H1 (cell line): ENCODE measurements at places on chromosomes 11 and 22.

- no peak within 1 kb of the TSS for H3K4me3 ChIP-seq
- no peaks in the 10 kb centered on the region for H3K27me3 ChIP-seq
- no peak within 1 kb of the TSS for H3K27ac ChIP-seq
- H3K4me1 ChIP-seq, result no peaks in the 10 kb centered on the region
- H3K36me3 ChIP-seq, result no peaks in the 10 kb centered on the region
These were observed at the start of gene PRG2 for GRCh38 chr11:57390535-57390934. Gene PRG2, minus strand, starts transcription at chr11:57390650. Its CDS starts 706 bp downstream, at chr11:57389944.

DNA sequence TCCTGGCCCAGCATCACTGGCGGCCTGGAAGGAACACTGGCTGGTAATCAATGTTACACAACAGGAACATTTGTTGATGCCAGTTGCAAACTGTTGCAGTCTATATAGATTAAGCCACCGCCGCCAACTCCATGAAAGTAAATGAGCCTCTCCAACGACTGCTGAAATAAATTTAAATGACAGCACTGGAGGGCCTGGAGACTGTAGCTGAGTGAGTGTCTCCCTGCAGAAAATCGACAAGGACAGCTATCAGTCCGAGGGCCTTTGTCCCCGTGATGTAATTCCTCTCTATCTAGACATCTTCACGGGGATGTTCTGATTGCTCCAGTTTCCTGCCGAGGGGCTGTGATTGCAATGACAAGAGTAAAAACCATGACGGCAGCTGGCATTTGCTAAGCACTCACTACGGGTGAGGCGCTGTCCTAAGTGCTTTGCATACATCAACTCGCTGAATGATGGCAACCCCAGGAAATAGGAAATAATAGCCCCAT is 120.4 kb downstream of the SEZ6L start:
- no peaks in the 10 kb centered on the region for H3K36me3 ChIP-seq
- H3K27me3 ChIP-seq, result no peaks in the 10 kb centered on the region
- H3K4me1 ChIP-seq, result peaks cover 4% of the 10 kb centered on the region; the same call in 1 of the 2 replicates
- no peak overlapping the region for H3K4me3 ChIP-seq
- no peak for DNase-seq
- no peak overlapping the region for H3K27ac ChIP-seq

- no peaks in the 10 kb centered on the region for H3K27me3 ChIP-seq
- no peak overlapping the region for H3K27ac ChIP-seq
These were observed 36.1 kb upstream of the ADSL start for GRCh38 chr22:40310081-40310767.

GRCh38 chr11:123856444-123856843 is 29.0 kb downstream of the TMEM225 start:
- no peak for DNase-seq
- peaks cover 3% of the 10 kb centered on the region for H3K4me1 ChIP-seq
- no peaks in the 10 kb centered on the region for H3K36me3 ChIP-seq
- no peaks in the 10 kb centered on the region for H3K27me3 ChIP-seq

GRCh38 chr11:2777871-2778629 is 78.3 kb upstream of the KCNQ1OT1 start:
- H3K4me3 ChIP-seq, result no peak overlapping the region
- H3K4me1 ChIP-seq, result no peaks in the 10 kb centered on the region
- DNase-seq, result no peak
- H3K27me3 ChIP-seq, result no peaks in the 10 kb centered on the region
- no peak overlapping the region for H3K27ac ChIP-seq
- no peaks in the 10 kb centered on the region for H3K36me3 ChIP-seq

DNA sequence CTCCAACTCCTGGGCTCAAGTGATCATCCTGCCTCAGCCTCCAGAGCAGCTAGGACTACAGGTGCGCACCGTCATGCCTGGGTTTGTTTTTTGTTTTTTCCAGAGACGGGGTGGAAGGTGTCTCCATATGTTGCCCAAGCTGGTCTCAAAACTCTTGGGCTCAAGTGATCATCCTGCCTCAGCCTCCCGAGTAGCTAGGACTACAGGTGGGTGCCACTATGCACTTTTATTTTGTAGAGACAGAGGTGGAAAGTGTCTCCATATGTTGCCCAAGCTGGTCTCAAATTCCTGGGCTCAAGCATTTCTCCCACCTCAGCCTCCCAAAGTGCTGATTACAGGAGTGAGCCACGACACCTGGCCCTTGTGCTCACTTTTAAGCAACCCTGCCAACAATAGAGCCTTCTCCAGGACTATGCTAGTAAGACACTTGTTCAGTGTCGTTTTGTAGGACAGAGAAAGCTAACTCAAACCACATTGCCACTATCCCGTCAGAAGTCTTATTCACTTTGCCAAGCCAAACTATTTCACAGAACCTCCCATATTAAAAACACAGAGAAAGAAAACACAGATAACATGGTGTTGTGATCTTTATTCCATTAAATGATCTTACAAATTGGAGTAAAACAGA is 9.4 kb upstream of the PLAAT3 start:
- no peak overlapping the region for H3K4me3 ChIP-seq
- peaks cover 3% of the 10 kb centered on the region for H3K4me1 ChIP-seq
- no peak overlapping the region for H3K27ac ChIP-seq
- H3K36me3 ChIP-seq, result no peaks in the 10 kb centered on the region

GRCh38 chr22:32685512-32685911 is 116.0 kb upstream of the TIMP3 start:
- no peaks in the 10 kb centered on the region for H3K4me1 ChIP-seq
- no peak overlapping the region for H3K4me3 ChIP-seq
- H3K27me3 ChIP-seq, result no peaks in the 10 kb centered on the region
- DNase-seq, result no peak

DNA sequence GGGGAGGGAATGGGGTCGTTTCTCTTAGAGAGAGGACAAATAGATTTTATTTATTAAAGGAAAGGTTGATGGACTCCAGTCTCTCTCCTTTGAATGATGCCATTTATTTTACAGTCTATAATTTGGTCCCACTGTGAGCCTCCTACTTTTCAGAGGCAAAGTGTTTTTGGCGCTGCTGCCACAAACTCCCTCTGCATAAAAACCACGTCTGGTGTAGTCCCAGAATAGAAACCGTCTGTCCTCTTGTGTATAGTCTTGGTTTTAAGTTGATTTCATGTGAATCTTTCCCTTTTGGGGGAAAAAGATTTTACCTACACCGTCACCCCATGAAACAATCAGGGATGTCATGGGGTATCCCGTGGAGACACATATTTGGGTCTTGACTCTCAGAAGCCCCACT is 143.6 kb upstream of the SEZ6L start:
- DNase-seq, result no peak
- H3K36me3 ChIP-seq, result no peaks in the 10 kb centered on the region
- H3K27ac ChIP-seq, result no peak overlapping the region
- no peaks in the 10 kb centered on the region for H3K27me3 ChIP-seq
- H3K4me3 ChIP-seq, result no peak overlapping the region
- no peaks in the 10 kb centered on the region for H3K4me1 ChIP-seq

DNA sequence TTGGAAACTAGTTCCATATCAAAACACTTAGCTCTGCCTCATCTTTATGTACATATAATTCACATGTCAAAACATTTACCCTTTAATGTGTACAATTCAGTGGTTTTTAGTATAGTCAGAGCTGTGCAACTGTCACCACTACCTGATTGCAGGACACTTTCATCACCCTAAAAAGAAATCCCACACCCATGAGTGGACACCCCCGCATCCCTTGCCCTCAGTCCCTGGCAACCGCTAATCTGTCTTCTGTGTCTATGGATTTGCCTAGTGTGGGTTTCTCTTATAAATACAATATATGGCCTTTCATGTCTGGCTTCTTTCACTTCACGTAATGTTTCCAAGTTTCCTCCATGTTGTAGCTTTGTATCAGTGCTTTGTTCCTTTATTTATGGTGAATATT is 8.6 kb upstream of the EMID1 start:
- DNase-seq, result no peak
- no peaks in the 10 kb centered on the region for H3K36me3 ChIP-seq
- no peaks in the 10 kb centered on the region for H3K27me3 ChIP-seq
- H3K4me1 ChIP-seq, result no peaks in the 10 kb centered on the region

- H3K36me3 ChIP-seq, result no peaks in the 10 kb centered on the region
- H3K4me3 ChIP-seq, result no peak overlapping the region
- no peaks in the 10 kb centered on the region for H3K4me1 ChIP-seq
- H3K27me3 ChIP-seq, result no peaks in the 10 kb centered on the region
- no peak overlapping the region for H3K27ac ChIP-seq
- no peak for DNase-seq
These were observed 397.0 kb downstream of the METTL15 start for GRCh38 chr11:28505232-28505631.

DNA sequence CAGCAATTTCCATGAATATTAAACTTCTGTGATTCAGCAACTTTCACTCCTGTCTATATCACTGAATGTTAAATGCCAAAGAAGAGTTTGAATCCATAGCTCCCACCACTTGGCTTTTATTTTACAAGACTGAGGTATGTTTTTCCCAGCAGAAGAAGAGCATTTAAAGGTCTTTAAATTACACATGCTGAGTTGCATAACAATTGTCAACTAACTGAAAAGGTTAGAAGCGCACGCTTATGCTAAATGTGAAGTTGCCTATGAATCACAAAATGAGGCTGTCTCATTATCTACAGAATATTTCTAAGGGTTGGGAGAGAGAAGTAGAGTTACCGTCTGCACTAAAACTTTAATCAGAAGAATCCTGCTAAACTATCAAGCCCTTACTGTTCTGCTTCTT is 1086.3 kb downstream of the FAM181B start:
- H3K27me3 ChIP-seq, result peaks cover 34% of the 10 kb centered on the region
- peaks cover 6% of the 10 kb centered on the region for H3K4me1 ChIP-seq
- H3K4me3 ChIP-seq, result no peak overlapping the region

GRCh38 chr11:69727266-69727665 is 23.4 kb upstream of the FGF19 start:
- no peak overlapping the region for H3K27ac ChIP-seq
- H3K27me3 ChIP-seq, result no peaks in the 10 kb centered on the region; the same call in 1 of the 2 replicates
- no peak for DNase-seq
- H3K4me3 ChIP-seq, result no peak overlapping the region
- H3K4me1 ChIP-seq, result no peaks in the 10 kb centered on the region
- H3K36me3 ChIP-seq, result no peaks in the 10 kb centered on the region

DNA sequence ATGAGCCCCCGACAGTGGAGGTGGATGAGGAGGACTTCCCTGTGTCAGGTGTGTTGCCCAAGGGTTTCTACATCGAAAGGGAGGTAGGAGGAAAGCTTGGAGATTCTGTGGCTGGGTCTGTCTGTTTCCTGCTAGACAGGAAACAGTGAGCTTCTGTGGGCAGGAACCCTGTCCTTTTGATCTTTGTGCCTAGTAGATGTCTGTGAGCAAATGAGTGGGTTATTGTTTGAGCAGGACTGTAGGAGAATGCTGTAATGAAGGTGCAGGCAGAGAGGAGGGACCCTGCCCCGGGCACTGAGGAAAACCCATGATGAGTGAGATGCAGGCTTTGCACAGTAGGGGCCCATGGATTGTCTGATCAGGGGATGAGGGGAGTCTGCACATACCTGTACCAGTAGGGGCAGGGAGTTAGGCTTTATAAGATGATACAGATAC is 14.0 kb downstream of the USP35 start:
- DNase-seq, result no peak
- H3K27me3 ChIP-seq, result no peaks in the 10 kb centered on the region
- no peak overlapping the region for H3K4me3 ChIP-seq
- no peaks in the 10 kb centered on the region; the same call in 1 of the 2 replicates for H3K36me3 ChIP-seq
- no peaks in the 10 kb centered on the region for H3K4me1 ChIP-seq
- no peak overlapping the region for H3K27ac ChIP-seq

- H3K4me1 ChIP-seq, result no peaks in the 10 kb centered on the region
- no peak for DNase-seq
- H3K4me3 ChIP-seq, result no peak overlapping the region
- H3K36me3 ChIP-seq, result no peaks in the 10 kb centered on the region
- no peak overlapping the region for H3K27ac ChIP-seq
- no peaks in the 10 kb centered on the region for H3K27me3 ChIP-seq
These were observed 42.3 kb downstream of the C11orf91 start for GRCh38 chr11:33658195-33658900.
